A673 (cell line): ENCODE measurements at places on chromosomes 7 and 10.

- DNase-seq = no peak
These were observed 4.6 kb upstream of the FAM133B start for GRCh38 chr7:92594746-92595145.

DNA sequence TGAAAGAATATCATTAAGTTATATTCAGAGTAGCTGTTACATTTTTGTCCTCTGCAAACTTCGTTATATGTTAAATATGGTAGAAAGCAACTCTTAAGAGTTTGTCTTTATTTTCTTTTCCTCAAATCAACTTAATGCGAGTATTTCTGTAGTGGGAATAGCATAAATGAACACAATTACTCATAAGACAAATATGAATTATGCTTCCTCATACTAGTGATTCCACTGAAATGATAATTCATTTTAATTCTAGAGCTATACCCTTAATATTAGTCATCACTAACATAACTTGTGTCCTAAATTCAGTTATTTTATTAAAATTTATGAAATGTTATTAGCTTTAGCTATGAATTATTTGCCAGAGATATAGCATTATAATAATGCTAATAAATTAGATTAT is 820.6 kb upstream of the KCND2 start:
- DNase-seq = no peak

GRCh38 chr10:60494774-60495173 is 105.1 kb upstream of the ANK3 start:
- DNase-seq = no peak

DNA sequence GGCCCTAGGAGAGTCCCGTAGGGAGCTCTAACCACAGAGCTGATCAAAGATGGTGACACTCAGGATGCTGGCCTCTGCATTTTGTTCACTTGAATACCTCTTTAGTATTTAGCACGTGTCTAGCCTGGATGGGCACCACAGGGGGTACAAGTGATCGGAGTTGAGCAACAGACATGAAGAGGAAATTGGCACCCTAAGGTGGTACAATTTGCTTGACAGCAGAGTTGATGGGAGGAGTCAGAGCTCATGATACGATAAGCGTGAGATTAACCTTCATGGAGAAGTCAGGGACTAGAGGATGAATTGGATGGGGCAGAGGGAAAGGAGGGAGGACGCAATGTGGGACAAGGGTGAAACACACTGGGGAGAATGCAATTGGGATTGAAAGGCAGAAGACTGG is 9.9 kb upstream of the ZNF212 start:
- DNase-seq = peak; percentile 65

- peak; percentile 66 for DNase-seq
These were observed 774 bp downstream of the TUBGCP2 start for GRCh38 chr10:133307776-133308420.

DNA sequence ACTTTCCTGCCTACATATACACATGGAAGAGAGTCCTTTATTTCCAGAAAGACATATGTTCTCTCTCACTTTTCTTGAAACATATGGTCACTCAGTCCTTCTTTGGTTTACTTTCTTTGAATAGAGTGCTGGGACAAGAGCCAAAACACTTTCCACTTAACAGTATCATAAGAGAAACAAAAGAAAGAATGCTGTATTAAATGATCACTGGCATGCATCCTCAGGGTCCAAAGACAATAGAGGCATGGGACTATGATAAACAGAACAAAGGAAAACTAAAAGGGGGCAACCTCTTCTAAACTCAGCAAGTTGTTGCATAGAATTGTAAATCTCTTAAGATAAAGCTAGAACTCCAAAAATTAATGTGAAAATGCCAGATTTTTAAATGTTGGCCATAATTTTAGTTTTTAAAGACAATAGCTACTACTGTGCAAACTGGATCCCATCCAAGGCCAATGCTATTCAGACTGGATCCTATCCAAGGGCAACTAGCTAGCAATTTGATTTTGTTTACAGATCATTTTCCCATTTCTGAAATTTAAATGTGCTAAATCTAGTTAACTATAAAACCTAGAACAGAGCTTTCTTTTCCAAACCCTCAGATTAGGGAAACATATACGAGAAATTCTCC is 687.5 kb downstream of the SORCS3 start:
- no peak for DNase-seq

- DNase-seq = no peak
These were observed 235.1 kb downstream of the MAD1L1 start for GRCh38 chr7:1997537-1998076.

DNA sequence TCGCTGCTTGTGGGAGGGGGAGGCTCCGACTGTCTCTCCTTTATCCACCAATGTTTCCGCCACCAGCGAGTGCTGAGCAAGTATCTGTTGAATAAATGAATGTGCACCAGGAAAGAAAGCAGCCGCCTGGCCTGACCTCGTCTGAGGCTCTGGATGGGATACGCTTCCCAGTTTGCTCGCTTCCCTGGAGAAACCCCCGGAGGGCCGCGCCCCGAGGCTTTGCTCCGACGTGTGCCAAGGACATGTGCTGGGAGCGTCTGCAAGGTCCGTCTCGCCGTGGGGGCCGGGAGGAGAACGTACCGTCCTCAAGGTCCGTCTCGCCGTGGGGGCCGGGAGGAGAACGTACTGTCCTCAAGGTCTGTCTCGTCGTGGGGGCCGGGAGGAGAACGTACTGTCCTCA is 536.4 kb downstream of the DNAJB6 start:
- DNase-seq = no peak

DNA sequence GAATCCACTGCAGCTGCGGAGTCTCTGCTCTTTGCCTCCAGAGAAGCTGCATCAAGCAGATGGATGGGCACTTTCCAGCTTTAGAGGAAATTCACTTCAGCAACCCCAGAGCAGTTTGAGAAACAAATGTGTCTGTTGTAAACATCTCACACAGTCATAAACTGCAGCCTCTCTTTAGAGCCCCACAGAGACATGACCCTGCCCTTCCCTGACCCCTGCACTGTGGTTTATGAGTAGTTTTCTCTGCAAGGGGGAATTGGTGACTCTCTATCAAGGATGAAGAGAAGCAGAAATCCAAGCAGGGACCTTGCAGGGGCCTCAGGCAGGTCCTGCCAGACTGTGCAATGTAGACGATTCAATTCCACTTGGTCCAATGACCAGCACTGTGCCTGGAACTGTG is 160.2 kb downstream of the SH2D4B start:
- no peak for DNase-seq

- DNase-seq = no peak
These were observed 10.7 kb upstream of the DPYSL4 start for GRCh38 chr10:132175907-132176581.

DNA sequence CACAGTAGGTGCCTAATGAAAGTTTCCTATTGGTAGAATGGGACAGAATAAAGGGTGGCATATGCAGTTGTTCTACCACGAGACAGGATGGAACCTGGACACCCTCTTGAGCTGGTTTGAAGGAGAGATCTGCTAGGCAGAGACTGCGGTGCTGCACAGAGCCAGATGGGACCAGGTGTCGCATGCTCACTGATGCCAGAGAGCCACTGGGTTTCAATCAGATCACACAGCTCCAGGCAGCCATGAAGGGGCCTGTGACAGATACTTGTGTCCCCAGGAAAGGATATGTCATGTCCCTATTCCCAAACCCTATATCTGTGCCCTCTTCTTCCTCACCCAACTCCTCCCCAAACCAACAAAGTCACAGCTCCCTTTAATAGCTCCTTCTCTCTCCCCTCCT is 235.7 kb downstream of the PRPF18 start:
- no peak for DNase-seq

- DNase-seq = no peak
These were observed 6.8 kb upstream of the CSTF2T start for GRCh38 chr10:51706225-51706624.

- no peak for DNase-seq
These were observed 439 bp downstream of the IQUB start for GRCh38 chr7:123533929-123534382.

DNA sequence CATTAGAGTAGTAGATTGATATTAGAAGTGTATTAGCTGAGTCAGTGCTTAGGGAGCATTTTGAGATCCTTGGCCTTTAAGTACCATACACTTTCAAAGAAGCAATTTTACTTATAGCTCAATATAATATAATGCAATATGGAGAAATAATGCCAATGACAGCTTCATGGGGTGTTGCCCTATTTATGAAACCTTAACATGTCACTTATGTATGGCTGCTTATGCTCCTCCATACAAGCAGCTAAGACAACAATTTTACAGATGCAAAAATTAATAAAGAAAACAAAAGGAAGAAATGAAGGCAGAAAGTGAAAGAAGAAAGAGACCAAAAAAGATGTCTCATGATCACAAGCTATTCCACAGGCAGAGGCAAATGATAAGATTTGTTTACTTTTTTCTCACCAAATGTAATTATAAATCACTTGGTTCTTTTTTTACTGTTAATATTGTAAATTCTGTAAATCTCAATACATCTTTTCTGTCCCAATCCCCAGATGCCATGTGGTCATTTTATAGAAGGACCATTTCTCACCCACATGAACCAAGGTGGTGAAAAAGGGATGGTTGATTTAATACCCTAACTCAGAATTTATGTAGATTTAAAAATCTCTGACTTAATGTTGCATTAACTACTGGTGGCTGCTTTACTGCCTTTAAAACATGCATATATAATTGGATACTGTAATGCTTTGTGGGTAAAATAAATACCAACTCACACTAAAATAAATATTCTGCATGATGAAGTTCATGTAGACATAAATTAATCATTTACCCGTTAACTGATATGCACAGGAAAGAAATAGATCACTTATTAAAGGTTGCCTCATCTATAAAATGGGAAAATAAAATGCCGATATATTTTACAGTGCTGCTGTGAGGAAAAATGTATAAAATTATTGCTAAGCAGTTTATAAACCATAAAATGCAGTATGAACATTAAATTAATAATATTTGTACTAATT is 33.5 kb upstream of the RHOBTB1 start:
- DNase-seq = no peak

- DNase-seq = no peak
These were observed 19.7 kb downstream of the FAM53B start for GRCh38 chr10:124724279-124725027.

GRCh38 chr7:125149151-125149550 is 219.5 kb upstream of the POT1 start:
- DNase-seq = no peak

DNA sequence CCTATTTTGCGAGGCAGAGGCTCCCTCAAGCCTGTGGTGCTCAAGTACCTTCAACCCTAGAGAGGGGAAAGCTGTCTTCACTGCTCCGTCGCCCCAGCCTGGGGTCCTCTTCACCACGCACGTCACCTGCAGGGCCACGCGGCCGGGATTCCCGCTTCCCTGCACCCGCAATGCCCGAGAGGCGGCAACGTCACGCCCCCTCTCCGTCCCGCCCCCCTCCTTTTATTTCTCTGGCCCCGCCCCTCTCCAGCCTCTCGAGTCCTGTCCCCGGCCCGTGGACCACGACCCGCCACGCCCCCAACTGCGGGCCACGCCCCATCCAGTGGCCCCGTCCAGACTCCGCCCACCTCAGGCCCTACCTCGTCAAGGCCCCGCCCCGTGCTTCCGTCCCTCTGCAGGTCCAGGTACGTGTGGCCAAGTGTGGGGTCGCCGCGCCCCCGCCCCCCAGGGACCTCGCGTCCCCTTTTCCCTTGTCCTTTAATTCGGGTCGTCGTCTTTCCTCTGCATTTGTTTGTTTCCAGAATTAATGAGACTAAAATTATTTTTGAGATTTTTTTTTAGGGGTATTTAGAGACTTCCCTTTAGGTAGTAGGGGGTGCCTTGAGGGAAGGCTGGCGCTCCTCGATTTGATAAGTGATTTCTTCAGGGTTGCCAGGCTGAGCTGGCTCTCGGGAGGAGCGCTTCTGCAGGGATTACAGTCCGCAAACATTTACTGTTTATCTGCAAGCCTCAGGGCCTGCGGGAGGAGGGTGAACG is 69.8 kb upstream of the BAIAP2L1 start:
- DNase-seq = peak; percentile 10

GRCh38 chr10:112191791-112192190 is 8.2 kb upstream of the GPAM start:
- DNase-seq = no peak

- DNase-seq = no peak
These were observed 132.4 kb downstream of the FAM53B start for GRCh38 chr10:124611738-124612137.

DNA sequence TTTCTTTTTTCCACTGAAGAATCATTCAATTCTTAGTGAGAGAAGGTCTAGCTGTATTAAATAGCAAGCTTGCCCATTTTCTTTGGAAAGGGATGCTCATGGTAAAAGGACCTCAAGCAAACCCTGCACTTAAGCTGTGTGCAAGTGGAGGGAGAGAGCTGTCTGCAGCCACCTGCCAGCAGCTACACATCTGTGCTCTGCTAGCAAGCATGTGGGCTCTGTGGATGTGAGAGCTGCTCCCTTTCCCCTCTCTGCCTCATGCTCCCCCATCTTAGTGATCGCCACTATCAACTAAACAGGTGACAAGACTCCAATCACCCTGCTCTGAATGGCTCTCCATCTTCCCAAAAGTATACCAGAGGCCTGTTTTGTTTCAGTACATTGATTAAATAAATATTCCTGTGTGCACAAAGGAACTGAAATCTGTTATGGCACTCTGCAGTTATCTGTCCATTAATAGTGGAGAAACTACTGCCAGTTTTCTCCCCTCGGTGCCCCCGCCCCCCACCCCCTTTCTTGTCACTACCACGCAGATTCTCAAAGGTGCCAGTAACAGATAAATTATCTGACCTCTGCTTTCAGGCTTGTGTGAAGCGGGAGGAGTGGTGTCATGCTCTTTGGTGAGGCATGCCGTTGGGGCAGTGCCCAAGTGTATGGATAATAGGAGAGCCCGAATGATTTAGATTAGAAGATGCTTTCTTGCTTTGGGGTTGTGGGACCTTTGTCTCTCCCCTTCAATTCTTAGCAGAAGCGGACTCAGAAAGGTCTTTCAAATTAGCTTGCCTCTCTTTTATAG is 26.4 kb downstream of the AUTS2 start:
- no peak for DNase-seq

DNA sequence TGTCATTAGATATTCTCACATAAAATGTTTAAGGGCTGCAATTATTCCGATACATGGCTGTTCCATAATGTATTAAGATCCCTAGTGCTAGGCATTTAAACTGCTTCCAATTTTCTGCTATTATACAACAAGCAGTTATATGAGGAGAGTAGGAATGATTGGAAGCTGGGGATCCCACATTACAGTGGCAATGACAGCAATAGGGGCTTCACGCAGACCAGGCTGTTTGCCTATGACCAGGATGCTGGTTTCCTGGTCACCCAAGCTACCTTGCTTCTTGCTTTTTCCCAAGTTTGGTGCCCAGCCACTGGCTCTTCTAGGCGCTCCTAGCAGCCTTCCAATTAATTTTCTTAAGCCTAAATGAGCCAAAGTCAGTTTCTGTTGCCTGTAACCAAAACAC is 39.3 kb downstream of the SMURF1 start:
- DNase-seq = no peak

GRCh38 chr10:85649461-85649860 is 717.1 kb downstream of the GRID1 start:
- no peak for DNase-seq

- peak; percentile 3 for DNase-seq
These were observed 99.0 kb upstream of the SMIM30 start for GRCh38 chr7:113217314-113217713.

DNA sequence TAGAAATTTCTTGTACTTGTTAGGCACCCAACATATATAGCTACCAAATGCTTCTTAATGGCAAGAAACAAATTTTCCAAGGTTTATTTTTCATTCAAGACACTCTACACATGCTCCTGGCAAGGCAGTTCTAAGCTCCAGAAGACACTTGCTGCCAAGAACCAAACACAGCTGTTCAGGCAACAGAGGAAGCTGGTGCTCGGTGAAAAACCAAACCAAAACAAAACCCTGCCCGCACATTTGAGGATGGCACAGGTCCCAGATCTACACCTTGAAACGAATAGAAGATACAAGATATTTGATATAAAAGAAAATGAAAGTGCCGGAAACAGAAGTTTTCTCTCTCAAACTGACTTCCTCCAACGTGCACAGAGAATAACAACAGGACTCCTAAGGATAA is 4.9 kb upstream of the DNTT start:
- DNase-seq = no peak
